ENCODE measurements at places on chromosomes 2 and 18.

DNA sequence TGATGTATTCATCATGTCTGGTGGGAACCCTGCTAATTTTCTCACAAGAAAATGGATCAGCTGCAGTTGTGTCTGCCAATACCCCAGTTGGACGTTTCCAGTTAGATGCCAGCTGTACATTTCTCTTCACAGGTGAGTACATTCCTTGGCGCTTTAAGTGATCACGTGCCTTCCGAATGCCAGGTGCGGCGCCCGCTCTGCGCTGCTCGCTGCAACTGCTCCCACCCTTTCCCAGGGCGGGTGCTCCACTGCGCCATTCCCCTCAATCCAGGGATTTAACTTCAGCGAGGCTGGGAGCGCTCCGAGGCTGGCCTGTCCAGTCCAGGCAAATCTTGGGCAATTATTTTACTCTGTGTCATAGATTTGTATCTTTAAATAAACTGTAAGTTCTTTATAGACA lies 225.0 kb upstream of the RAB6C start:
- no peak for DNase-seq

DNA sequence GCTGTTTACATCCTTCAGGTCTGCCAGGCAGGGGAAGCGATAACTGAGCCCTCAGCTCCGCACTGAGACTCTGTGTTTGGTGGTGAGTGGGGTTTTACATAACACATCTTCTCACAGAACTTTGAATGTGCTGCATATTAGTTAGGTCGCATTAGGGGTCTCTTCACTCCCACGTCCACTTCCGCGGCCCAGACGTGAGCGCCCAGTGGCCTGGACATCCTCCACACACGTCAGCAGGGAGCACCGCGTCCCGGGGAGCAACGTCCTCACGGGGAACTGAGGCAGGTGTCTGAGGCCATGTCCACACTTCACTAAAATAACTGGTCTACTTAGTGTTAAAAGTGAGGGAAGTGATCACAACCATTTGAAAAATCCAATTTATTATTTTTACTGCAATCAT lies 100.4 kb upstream of the SATB2 start:
- DNase-seq: no peak

GRCh38 chr18:37450434-37451132 lies 115.0 kb downstream of the CELF4 start:
- peak; percentile 88 for DNase-seq

DNA sequence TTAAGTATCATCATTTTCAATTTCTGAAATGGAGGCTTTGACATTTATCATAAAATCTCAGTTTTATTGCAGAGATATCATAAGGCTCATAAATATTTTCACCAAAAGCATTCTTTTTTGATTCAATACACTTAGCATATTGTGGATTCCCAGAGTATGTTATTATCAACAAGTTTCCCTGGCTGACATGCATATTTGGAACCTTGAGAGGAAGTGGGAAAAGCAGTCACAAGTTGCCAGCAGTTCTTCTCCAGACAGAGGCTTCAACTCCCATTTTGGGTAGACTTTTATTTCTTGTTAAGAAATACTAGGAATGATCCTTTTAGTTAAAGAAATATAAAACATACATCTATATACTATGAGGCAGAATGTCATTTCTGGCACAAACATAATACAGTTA lies 236.5 kb downstream of the ASXL3 start:
- no peak for DNase-seq

DNA sequence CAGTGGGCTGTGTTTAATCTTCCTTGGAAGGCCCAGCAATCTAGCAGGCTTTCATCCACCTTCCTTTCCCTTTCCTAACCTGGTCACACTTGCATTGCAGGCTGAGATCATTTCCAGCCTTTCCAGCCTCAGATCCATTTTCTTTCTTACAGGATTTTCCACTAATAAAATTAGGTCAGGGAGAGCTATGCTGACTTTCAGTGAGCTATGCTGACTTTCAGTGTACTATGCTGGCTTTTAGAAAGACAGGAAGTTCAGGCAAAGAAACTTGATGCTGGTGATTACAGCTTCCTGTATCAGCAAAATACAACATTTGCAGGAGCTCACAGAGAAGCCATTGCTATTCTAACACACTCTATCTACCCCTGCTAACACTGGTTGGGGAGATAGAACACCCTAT lies 735.0 kb downstream of the CCDC85A start:
- DNase-seq: no peak

DNA sequence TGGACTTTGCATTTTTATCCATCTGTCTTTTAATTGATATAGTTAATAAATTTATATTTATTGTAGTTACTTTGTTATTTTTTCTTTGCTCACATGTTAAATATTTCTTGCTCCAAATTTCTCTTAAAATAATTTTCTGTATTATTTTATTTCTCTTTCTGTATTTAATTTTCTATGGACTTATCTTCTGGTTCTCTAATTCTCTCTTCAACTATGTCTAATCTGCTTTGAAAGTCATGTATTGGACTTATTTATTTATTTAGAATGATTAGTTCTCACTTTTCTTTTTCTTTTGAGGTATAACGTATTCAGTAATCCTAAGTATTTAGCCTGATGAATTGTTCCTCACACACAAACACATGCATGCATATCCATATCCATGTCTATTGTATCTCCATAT lies 53.1 kb downstream of the ASB1 start:
- no peak for DNase-seq

DNA sequence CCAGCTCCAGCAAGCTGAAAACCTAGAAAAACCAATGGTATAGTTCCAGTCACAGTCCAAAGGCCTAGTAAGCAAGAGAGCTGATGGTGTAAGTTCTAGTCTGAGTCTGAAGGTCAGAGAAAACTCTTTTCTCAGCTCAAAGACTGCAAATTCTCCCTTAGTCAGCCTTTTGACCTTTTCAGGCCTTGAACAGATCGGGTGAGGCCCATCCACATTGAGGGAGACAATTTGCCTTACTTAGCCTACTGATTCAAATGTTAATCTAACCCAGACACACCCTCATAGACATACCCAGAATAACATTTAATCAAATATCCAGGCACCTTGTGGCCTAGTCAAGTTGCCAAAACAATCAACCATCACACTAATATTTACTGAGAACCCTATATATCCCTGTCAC lies 110.8 kb upstream of the KCNJ3 start:
- DNase-seq: no peak

- DNase-seq: no peak
Measured at GRCh38 chr2:85972355-85972754, 83.6 kb upstream of the ST3GAL5 start.

- no peak for DNase-seq
Measured at GRCh38 chr2:162487816-162488215, 143.9 kb downstream of the GCA start.

DNA sequence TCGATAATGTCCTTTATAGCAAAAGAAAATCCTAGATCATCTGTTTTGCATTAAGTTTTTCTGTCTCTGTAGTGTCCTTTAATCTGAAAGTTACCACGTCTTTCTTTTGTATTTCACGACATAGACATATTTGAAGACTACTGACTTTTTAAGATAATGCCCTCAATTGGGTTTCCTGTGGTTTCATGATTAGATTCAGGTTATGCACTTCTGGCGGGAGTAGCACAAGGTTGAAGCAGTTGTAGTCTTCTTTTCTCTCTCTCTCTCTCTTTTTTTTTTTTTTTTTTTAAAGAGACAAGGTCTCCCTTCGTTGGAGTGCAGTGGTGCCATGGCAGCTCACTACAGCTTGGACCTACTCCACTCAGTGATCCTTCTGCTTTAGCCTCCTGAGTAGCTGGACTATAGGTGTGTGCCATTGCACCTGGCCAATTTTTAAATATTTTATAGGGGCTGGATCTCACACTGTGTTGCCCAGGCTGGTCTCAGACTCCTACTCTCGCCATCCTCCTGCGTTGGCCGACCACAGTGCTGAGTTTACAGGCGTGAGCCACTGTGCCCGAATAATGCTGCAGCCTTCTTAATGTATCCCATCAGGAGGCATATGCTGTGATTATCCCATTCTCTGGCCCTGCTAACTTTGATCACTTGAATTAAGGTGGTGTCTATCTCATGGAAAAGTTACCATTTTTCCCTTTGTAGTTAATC lies 3.9 kb downstream of the INPP4A start:
- DNase-seq: no peak

- no peak for DNase-seq
Measured at GRCh38 chr2:29064346-29064715, 10.0 kb downstream of the PCARE start.
